ENCODE measurements at places on chromosomes 3 and 15.
A peak's percentile ranks its signal among the peaks of the same experiment; 100 is the strongest.

DNA sequence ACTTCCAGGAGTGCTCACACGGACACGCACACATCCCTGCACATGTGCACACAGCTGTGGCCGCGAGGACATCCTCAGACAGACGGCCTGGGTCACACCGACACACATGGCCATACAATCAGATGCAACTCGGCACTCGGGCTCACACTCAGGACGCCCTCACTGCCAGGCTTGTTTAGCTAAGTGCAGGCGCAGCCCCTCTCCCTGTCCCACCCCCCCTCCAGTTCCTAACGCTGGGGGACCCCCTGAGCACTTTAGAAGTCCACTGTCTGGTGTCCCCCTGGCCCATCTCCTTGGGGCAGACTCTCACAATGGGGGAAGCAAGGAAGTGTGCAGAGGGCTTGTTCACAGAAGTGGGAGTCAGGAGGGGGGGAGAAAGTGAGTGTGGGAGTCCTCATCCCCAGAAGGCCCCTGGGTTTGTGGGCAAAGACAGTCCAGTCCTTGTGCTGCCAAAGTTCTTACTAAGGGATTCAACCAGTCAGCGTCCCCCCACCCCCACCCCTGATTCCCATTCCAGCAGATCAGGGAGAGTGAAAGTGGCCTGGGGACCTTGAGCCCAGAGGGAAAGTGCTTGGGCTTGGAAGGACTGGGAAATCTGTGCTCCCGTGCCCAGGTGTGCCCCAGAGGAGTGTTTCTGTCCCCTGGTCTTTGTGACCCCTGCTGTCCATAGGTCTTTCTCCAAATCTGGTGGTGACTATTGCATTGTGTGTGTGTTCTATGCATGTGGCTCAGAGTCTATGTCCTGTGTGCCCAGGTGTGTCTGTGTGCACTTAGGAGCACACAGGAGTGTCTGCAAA is 767 bp upstream of the GATA2 start:
- no peak for DNase-seq

DNA sequence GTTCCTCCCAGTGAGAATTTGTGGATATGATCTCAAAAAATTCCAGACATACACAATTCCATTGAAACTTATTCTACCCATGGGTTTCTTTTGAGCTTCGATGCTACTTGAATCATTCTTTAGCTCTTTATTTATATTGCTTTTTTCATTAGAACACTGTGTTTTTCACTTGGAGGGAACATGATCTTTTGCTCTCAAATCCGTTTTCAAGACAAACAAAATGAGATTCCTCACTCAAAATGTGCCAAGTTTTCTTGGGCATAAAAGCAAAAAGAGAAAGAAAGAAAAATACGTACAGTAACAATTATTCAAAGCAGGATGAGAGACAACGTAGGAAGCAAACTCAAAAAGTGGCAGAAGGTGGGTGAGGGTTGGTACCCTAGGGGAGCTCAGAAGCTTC is 118.8 kb upstream of the PDZRN3 start:
- no peak for DNase-seq

DNA sequence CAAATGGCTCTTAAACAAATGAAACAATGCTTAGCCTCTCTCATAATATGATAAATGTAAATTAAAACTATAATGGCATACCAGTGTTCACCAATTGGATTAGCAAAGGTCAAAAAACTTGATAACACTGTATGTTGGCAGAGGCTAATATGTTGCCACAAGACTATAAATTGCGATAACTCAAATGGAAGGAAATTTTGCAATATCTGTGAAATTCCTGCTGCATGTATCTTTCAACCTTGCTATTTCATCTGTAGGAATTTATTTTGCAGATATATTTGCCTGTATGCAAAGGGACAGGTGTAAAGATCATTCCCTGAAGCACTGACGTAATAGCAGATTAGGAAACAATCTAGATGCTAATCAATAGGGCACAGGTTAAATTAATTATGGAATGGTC is 191.4 kb upstream of the EIF1B start:
- no peak for DNase-seq

- DNase-seq = no peak
These were observed 7.8 kb upstream of the UBP1 start for GRCh38 chr3:33447958-33448357.

DNA sequence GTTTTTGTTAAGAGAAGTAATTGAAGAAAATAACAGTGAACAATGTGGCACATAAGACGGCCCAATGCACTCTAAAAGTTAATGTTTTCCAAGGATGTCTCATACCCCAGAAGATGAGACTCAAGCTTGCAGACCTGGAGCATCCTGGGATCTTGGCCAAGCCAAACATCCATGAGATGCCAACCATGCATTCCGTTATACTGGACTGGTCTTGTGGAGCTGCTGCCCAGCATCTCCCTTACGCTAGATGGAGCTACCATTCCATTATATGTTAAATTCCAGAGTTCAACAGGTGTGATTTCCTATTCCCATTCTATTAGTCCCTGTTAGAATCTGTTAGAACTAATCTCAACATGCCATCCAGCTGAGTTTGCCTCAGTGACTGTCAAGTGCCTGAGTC is 181.8 kb downstream of the PDCD6IP start:
- no peak for DNase-seq

DNA sequence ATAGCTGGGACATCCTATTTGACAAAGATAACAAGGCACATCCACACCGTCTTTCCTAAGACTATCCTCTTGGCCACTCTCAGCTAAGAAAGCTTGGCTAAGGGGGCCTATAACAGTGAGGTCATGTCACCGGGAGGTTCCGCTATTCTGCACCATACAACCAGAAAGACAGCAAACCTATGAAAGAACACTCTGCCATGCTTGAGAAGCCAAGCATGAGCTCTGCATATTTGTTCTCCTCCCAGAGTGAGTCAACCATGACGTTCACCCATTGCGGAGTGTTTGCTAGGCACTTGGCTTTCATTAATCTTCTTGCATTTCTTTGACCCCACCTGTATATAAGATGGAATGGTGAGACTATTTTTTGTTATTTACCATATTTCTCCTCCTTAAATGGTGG is 141.2 kb downstream of the GMNC start:
- no peak for DNase-seq

- DNase-seq = peak; percentile 52
These were observed 45.7 kb downstream of the CHSY1 start for GRCh38 chr15:101206176-101206591.

- no peak for DNase-seq
These were observed 63.1 kb upstream of the ATP13A3 start for GRCh38 chr3:194549853-194550252.

DNA sequence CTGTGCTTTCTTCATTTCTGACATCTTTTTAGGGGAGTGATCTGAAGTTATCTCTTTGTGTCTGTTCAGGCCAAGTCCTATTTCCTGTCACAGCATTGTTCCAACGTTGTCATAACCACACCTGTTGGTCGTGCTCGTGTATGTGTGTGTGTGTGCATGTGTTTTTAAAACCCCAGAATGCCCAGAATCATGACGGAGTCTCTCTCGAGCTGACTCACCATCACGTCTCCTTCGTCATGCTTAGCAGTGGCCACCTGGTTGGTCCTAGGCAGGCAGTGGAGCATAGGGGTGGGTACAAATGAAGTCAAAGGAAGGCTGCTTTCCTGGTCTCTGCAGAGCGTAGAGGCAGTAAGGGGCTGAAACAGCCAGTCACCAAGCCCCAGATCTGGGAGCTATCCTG is 126.8 kb upstream of the ABHD17C start:
- no peak for DNase-seq

GRCh38 chr3:142115867-142116668 is 33.3 kb downstream of the TFDP2 start:
- no peak for DNase-seq

GRCh38 chr15:71136159-71136783 is 21.0 kb downstream of the THSD4 start:
- no peak for DNase-seq

DNA sequence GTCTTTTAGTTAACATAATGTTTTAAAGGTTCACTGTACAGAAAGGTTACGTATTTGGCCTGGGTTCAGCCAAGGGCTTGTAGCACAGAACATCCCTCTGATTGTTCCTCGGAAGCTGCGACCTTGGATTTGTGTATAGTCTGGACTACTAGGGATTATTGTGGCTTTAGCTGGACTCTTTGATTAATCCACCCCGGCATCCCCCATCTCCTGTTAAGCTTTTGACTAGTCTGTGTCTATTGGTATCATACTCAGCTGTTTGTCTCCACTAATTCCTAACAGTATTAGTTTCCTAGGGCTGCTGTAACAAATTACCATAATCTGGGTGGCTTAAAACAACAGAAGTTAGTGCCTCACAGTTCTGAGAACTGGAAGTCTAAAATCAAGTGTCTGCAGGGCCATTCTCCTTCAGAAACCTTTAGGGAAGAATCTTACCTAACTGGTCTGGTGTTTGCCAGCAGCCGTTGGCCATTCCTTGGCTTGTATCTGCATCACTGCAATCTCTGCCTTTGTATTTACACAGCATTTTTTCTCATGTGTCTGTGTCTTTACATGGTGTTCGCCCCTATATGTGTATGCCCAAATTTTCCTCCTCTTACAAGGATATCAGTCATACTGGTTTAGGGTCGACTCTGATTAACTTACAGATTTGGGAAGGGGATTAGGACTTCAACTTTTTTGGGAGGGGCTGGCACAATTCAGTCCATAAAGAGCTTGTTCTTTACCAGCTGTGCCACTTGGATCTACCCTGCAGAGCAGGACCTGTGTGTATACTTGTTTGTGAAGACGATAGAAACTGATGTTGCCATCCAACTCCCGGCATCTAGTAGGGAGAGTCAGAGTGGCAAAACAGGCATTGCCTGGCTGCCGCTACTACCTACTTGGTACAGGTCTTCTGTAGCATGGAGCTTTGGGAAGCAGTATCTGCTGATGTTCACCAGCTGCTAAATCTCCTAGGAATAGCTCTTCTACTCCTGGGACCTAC is 117.8 kb downstream of the UBE2E2 start:
- DNase-seq = no peak

DNA sequence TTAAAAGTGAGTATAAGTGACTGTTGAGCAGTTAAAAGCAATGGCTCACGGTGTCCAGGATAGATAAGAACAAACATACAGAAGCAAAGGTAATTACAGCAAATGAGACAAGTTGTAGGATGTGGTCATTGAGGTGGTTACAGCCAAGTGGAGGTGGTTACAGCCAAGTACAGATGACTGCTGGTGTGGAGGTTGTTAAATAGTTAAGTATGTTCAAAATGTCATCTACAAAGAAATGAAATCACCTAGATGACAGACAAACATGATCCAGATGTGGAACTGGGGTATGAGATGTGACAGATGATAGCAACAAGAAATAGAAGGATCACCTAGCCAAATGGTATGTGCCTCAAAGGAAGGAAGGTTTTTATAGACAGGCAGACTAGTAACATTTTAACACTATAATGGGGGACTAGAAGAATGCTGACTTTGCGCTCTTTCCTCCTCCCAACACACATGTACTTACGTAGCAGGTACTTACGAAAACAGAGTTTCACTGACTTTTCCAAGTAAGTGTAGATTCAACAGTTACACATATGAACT is 6.8 kb upstream of the ANKRD28 start:
- no peak for DNase-seq

DNA sequence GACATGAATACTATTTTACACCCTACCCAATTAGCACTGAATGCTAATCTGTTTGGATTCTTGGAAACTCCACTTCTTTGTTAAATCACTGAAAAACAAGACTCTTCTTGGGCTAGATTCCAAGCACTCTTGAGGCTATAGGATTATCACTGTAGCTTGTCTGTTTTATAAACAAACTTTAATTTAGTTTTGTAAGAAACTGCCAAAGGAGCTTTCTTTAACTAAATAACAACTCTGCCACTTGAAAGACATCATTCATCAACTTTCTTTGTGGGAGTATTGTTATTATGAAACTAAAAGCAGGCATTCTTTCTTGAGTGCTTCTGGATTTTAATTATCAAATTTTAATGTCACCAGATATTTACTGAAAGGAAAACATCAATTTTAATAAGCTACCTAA is 24.1 kb downstream of the CBLB start:
- no peak for DNase-seq

GRCh38 chr3:184559336-184559735 is 2.2 kb upstream of the EPHB3 start:
- no peak for DNase-seq

GRCh38 chr3:50924638-50925037 is 249.9 kb downstream of the DOCK3 start:
- no peak for DNase-seq

Data from CD4-positive, alpha-beta memory T cell (primary cell).